Renal pelvis (tissue), 12 donors: ENCODE measurements at places on chromosomes 16 and 17.

DNA sequence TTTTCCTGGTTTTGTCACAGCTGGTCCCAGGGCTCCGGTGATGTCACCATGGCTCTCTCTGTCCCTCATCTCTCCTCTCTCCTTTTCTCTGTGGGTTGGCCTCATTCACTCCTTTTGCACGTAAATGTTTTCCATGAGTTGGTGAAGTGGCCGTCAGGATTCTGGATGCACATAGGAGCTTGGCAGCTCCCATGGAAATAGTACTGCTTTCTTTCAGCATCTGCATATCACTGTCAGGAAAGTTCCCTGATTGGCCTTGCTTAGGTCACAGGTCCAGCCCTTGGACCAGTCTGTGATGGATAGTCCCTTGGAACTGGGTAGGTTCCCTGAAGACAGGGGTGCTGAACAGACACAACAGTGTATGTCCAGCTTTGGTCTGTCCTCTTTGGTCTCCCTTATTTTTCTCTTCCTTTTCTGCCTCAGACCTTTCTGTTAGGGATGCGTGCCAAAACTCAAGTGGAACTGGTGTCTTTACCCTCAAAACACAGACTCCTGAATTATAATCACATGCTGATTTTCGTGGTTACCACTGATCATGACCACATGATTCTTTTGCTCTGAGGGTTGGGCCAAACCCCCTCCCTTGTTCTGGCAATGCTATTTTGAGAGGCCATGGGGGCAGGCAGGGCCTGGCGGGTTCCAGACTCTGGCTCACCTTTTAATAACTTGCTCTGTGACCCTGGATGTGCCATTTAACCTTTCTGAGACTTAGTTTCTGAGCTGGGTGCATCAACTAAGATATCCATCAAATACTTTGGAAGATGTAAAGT lies 99.0 kb downstream of the MSI2 start:
- no peak for DNase-seq

- DNase-seq, result no peak
Observed at GRCh38 chr16:30870904-30871303, 23.0 kb downstream of the BCL7C start.

DNA sequence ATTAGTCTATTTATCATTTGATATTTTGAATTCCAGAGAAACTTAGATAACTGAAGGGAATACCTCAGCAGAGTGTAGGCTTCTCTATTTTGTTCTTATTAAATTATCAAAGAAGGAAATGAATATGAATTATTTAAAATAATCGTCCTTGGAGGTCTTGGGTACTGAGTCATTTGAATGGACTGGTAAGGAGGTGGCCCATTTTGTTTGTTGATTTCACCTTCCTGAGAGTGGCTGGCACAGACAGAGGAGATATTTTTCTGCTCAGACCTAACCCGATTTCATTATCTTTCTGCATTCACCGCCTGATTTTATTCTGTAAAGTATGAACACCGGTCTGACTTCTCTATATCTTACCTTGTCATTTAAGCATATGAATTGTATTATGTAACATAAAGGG lies 88.0 kb downstream of the USP22 start:
- DNase-seq, result no peak

DNA sequence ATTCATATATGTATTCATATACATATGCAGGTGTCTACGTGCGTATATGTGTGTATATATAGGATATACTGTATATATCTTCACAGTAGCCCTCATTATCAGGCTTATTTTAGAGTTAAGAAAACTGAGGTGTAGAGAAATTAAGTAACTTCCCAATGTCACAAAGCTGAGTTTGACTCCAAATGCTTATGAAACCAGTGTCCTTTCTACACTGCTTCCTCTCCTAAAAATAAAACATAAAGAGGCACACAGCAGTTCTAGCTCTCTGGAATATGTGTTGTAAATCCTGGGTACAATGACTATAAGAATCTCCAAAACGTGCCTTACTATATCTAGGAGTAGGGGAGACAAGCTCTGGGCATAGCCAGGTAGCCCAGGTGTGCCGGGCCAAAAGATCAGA lies 40.0 kb upstream of the CCL1 start:
- DNase-seq, result no peak

GRCh38 chr16:89924297-89924924 lies 1.3 kb downstream of the TUBB3 start:
- DNase-seq, result peak; percentile 64

DNA sequence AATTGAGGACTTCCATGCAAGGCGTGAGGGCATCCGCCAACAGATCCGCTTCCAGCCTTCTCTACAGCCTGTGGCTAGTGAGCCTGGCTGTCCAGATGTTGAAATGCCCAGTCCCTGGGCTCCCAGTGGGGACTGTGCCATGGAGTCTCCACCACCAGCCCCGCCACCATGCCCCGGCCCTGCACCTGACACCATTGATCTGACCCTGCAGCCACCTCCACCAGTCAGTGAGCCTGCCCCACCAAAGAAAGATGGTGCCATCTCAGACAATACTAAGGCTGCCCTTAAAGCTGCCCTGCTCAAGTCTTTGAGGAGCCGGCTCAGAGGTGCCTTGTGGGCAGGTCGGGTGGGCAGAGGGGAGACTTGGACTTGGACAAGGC lies 3.1 kb downstream of the MAPK7 start:
- no peak for DNase-seq

GRCh38 chr17:79064026-79064425 lies 10.6 kb upstream of the ENGASE start:
- DNase-seq, result no peak

GRCh38 chr17:28712032-28712704 lies 480 bp upstream of the PROCA1 start:
- DNase-seq, result no peak

DNA sequence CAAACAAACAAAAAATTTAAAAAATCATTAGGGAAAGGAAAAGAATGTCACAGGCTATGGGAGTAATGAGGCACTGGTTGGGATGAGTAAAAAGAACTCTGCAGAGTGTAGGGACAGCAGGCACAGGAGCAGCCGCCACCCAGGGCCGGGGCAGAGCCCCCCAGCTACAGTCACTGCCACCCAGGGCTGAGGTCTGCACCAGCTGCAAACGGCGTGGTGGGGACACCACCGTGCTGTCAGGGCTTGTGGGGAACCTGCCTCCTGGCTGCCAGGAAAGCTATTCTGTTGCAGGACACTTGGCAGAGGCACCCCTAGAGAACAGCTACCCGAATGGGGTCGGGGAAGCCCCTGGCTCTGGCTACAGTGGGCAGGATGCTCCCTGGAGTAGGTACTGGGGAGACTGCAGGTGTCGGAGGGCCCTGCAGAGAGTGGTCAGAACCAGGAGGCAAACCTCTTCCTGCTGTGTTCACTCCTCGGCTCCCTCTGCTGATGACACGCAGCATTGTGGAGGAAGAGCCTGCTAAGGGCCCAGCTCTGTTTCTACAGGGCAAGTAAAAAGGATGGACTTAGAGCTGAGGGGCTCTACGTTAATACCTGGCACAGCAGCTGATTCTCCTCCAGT lies 32.3 kb upstream of the CAPN15 start:
- no peak for DNase-seq

DNA sequence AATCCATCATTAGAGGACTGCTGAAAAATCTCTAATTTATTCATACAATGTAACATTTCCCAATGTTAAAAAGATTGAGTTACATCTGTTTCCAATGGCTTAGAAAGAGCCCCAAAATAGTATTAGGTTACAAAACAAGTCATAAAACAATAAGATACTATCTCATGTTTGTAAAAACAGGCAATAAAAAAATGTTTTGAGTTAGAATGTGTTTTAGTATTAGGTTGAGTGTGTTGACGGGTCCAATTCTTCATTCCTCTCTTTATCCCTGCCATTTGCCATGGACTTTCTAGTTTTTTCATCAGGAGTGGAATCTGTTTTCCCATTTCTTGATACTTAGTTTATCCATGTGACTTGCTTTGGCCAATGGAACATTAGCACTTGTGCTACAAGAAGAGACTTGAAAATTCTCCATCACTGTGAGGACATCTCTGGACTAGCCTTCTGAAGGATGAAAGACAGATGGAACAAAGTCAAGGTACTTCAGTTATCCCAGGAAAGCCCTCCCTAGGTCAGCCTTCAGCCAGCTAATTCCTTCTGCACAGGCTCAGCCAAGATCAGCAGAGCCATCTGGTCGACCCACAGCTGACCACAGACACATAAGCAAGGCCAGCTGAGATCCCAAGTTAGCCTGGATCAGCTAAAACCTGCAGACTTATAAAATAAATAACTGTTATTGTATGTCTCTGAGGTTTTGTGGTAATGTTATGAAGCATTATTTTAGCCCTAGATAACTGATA lies 83.3 kb downstream of the HS3ST3A1 start:
- DNase-seq, result no peak

DNA sequence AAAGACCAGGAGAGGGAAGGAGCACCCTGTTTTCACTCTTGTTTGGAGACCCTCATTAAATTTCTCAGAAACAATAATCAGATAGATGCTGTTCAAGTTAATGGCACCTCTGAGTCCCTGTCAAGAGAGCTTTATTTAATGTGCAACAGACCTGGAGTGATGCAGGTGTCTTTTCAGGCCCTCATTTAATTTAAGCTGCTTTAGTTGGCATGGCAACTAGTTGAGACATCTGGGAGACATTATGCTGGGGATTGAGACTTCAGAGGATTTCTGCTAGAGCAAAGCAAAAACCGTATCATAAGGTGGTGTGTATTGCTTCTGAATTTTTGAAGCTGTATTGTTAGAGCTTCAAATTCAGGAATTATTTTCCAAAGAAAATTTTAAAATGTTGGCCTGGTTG lies 108.5 kb downstream of the NLK start:
- DNase-seq, result no peak

- no peak for DNase-seq
Observed at GRCh38 chr17:75664099-75664549, 2.8 kb downstream of the RECQL5 start.

DNA sequence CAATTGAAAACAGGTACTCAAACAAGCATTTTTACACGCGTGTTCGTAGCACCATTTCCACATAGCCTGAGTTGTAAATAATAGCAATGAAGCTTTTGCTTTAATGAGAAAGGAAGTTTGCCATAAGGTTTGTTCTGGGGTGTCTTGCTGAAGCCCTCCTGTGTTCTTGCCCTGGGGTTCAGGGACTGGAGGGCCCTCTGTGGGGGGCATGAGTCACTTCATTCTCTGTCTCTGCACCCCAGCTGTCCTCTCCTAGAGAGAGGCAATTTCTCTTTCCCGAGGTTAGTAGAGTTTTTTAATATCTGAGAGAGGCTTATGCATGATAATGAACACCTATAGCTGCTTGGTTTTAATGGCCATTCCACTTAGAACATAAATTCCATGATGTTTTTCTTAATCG lies 9.6 kb downstream of the AFMID start:
- DNase-seq, result no peak

DNA sequence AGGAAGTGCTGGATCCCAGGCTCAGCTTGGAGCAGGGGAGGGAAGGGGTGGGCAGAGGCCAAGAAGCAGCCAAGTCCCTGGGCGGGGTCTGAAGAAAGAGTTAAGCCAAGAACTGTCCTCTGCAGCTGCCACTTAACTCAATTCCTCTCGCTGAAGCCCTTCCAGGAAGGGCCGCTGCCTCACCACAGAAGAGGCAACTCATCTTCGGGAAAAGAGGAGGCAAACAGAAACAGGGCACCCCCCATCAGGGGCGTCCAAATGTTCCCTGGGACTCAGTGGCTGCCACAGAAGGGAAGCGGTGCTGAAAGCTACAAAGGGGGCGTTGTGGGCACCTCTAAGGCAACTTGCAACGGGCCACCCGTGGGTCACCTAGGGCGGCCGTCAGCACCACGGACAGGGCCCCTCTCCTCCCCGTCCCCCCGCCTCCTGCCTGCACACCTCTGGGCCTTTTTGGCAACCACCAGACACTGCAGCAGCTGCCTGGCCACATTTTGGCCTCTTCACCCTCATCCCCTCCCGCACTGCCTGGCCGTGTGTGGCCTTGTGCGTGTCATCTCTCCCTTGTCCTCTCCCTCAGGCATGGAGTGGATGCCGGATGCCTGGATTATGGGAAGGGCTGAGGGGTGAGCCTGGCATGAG lies 2.5 kb downstream of the TLCD3B start:
- peak; percentile 41 for DNase-seq

DNA sequence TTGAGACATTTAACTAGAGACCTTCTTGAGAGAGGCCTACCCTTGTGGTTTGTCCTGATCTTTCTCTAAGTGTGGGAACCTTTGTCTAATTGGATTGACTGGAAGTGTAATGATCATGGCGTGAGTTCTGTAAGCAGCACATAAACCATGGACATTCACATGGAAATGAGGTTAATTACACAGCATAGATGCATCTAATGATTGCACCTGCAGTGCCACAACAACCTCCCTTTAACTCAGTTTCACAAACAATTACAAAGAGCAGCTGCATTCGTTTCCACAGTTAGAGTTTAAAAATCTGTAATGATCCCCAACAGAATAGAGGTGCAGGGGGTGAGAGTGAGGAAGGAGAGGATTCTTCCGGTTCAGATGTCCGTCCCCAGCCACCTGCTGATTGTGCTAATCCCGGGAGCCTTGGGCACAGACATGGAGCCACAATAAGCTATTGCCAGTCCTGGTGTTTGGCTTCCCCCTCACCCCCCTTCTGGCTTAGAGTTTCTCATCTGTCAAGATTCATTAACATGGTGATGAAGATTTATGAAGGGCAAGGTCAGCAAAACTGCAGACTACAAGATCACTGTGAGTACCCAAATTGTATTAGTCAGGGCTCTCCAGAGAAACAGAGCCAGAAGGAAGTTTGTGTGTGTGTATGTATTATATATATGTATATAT lies 659.2 kb upstream of the SOX9 start:
- DNase-seq, result no peak

- DNase-seq, result no peak
Observed at GRCh38 chr17:16428098-16428882, 12.9 kb downstream of the TRPV2 start.

GRCh38 chr16:89581861-89582563 lies 6.5 kb downstream of the CPNE7 start:
- DNase-seq, result no peak

DNA sequence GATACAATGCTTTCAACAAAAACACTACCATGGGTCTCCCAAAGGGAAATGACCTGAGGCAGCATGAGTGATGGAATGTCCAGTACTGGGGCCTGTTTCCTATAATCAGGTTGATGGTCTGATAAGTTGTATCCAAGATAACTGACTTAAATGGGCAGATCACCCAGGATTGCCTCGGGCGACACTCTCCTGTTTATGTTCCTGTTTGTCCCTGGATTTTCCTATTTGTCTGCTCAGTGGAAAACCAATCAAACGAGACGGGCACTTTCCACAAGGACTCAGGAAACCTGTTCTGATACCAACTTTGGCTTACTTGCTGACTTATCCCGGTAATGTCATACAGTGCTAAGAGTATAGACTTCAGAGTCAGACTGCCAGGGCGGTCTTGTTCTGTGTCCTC lies 27.4 kb downstream of the USP43 start:
- DNase-seq, result no peak

- no peak for DNase-seq
Observed at GRCh38 chr17:31078290-31078689, 16.5 kb upstream of the NF1 start.

- no peak for DNase-seq
Observed at GRCh38 chr16:85173146-85173980, 61.1 kb upstream of the CIBAR2 start.
